Activated naive CD4-positive, alpha-beta T cell treated with anti-CD3 and anti-CD28 coated beads for 36 hours (primary cell): ENCODE measurements at places on chromosomes 1 and 21.

DNA sequence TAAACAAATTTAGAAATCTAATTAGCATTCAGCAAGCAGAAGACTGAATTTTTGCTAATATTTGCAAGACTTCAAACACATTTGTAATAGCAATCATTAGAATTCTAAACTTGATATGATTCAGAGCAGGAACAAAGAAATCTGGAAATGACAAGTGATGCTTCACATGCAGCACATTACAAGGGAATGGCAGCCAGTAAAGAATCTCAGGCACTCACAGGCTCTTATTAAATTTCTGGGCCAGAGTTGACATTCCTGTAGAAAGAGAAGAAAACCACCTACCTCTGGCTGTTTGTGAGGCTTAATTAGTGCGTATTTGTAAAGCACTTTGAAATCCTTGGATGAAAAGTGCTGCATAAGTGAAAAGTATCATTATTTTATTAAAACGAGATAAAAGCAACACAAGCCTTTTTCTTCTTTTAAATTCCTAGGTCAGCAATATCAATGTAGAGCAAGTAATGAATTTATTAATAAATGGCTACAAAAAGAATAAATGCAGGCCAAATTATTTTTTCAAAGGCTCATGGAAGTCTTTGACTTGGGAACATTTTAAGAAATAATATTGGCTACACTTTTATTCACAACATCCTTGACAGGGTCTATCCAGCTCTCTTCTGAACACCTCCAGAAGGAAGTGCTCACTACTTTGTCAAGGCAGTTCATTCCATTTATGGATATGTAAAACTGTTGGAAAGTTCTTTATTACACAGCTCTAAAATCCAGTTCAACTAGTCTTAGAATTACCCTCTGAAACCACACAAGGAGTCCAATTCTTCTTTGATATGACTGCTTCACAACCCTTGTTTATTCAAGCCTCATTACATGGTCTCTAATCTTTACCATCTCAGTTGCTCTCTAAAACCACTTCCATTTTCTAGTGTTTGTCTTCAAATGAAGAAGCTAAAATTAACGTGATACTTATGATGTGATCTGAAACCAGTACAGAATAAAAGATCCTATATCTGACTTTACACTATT lies 32.1 kb upstream of the SCYL3 start:
- no peaks in the 10 kb centered on the region for H3K36me3 ChIP-seq
- peaks cover 3% of the 10 kb centered on the region for H3K4me1 ChIP-seq
- DNase-seq, result no peak
- H3K27me3 ChIP-seq, result no peaks in the 10 kb centered on the region
- H3K4me3 ChIP-seq, result no peak overlapping the region

GRCh38 chr1:200968469-200969410 lies 54.8 kb downstream of the KIF21B start:
- no peak for DNase-seq
- no peak overlapping the region for H3K27ac ChIP-seq
- peaks cover 4% of the 10 kb centered on the region for H3K4me1 ChIP-seq
- no peak overlapping the region for H3K4me3 ChIP-seq

DNA sequence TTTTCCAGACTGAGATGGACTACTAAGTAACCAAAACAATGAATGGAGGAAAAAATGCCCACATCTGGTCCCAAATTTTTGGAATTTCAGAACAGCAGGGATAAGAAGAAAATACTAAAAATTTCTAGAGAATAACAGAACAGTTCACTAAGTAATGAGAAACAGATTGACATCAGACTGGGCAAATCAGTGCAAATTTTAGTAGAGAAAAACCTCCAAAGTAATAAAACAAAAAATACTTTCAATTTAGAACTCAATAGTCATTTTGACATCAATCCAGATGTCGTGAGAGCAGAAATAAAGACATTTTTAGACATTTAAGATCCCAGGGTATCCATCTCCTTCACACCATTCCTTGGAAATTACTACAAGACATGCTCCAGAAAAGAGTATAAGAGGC lies 39.3 kb downstream of the CRP start:
- peaks cover 4% of the 10 kb centered on the region for H3K27me3 ChIP-seq
- DNase-seq, result no peak
- H3K36me3 ChIP-seq, result no peaks in the 10 kb centered on the region
- no peak overlapping the region for H3K27ac ChIP-seq
- no peak overlapping the region for H3K4me3 ChIP-seq

DNA sequence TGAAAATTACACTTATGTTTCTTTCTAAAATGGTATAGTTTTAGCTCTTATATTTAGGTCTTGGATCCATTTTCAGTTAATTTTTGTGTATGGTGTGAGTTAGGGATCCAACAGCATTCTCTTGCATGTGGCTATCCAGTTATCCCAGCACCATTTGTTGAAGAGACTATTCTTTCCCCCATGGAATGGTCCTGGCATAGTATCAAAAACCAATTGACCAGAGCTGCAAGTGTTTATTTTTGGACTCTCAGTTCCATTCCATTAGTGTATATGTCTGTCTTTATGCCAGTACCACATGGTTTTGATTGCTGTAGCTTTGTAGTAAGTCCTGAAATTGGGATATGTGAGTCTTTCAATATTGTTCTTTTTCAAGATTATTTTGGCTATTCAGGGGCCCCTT lies 14.3 kb downstream of the TTLL10 start:
- no peak overlapping the region for H3K27ac ChIP-seq
- no peak overlapping the region for H3K4me3 ChIP-seq
- H3K36me3 ChIP-seq, result no peaks in the 10 kb centered on the region
- H3K27me3 ChIP-seq, result no peaks in the 10 kb centered on the region
- no peaks in the 10 kb centered on the region for H3K4me1 ChIP-seq

GRCh38 chr1:65332821-65333220 lies 23.5 kb downstream of the DNAJC6 start:
- H3K27me3 ChIP-seq, result peaks cover 4% of the 10 kb centered on the region
- no peak overlapping the region for H3K27ac ChIP-seq
- H3K4me3 ChIP-seq, result no peak overlapping the region
- no peaks in the 10 kb centered on the region for H3K4me1 ChIP-seq

DNA sequence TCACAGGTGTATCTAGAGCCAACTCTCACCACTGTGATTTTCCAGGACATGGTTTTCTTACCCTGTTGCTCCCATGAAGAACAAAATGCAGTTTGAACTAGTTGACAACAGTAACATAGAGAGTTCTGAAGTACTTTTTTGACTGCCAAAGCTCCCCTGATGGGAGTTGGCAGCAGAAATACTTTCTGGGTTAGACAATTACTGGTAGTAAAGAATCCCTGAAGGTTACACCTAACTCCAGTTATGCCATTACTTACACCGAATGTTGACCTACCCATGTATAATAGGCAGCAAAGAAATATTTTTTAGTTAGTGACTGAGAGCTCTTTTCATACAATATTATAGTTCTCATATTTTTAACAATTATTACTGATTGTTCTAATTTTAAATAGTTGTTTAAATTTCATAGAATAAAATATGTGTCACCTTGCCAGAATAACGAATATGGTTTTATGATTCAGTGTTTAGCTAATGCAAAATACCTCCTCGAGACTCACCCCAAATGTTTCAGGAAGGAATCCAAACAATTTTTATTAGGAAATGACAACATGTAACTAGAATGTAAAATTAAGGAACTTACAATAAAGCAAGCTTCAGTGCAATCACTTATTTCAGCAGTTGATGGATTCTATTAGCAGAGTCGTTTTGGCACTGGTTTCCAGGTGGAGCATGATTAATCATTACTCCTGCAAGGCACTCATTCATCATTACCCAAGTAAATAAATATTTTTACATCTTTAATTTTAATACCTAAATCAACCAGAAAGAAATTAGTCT lies 237.6 kb downstream of the MRPL39 start:
- H3K27me3 ChIP-seq, result peaks cover 14% of the 10 kb centered on the region
- no peak overlapping the region for H3K27ac ChIP-seq
- no peak overlapping the region for H3K4me3 ChIP-seq
- peaks cover 8% of the 10 kb centered on the region for H3K4me1 ChIP-seq
- H3K36me3 ChIP-seq, result no peaks in the 10 kb centered on the region
- no peak for DNase-seq

- peaks cover 43% of the 10 kb centered on the region for H3K4me1 ChIP-seq
- peak; percentile 78 for DNase-seq
- H3K4me3 ChIP-seq, result peak overlapping the region; percentile 90
- H3K27ac ChIP-seq, result peak overlapping the region; percentile 93
Measured at GRCh38 chr1:92483610-92484471, 2.9 kb downstream of the GFI1 start.

GRCh38 chr1:204227996-204228785 lies 14.4 kb upstream of the GOLT1A start:
- no peaks in the 10 kb centered on the region for H3K36me3 ChIP-seq
- DNase-seq, result no peak
- no peaks in the 10 kb centered on the region for H3K27me3 ChIP-seq
- no peak overlapping the region for H3K4me3 ChIP-seq
- H3K27ac ChIP-seq, result no peak overlapping the region

GRCh38 chr1:27862671-27863537 lies 9.4 kb upstream of the THEMIS2 start:
- no peaks in the 10 kb centered on the region for H3K36me3 ChIP-seq
- peaks cover 40% of the 10 kb centered on the region for H3K4me1 ChIP-seq
- no peak overlapping the region for H3K4me3 ChIP-seq
- peak overlapping the region; percentile 93 for H3K27ac ChIP-seq
- H3K27me3 ChIP-seq, result no peaks in the 10 kb centered on the region

DNA sequence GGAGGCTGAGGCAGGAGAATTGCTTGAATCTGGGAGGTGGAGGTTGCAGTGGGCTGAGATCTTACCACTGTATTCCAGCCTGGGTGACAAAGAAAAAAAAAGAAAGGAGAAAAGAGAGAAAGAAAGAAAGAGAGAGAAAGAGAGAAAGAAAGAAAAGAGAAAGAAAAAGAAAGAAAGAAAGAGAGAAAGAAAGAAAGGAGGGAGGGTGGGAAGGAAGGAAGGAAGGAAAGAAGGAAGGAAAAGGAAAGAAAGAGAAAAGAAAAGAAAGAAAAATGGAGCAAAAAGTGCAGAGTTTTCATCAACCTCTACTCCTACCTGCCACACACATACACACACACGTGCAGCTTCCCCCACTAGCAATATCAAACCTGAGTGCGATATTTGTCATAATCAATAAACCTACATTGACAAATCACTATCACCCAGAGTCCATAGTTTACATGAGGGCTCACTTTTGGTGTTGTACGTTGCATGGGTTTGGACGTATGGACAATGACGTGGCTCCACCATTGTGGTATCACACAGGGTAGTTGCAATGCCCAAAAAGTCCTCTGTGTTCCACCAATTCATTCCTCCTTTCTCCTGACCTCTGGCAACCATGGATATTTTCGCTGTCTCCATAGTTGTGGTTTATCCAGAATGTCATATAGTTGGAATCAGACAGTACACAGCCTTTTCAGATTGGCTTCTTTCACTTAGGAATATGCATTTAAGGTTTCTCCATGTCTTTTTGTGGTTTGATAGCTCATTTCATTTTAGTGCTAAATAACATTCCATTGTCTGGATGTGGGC lies 36.5 kb downstream of the EVA1C start:
- H3K4me1 ChIP-seq, result no peaks in the 10 kb centered on the region
- DNase-seq, result no peak
- no peaks in the 10 kb centered on the region for H3K27me3 ChIP-seq
